Fibroblast of skin of scalp (primary cell): ENCODE measurements at places on chromosomes 1 and 21.
A peak's percentile ranks its signal among the peaks of the same experiment; 100 is the strongest.

GRCh38 chr1:96002201-96002600 lies 719.4 kb upstream of the PTBP2 start:
- no peak for DNase-seq

DNA sequence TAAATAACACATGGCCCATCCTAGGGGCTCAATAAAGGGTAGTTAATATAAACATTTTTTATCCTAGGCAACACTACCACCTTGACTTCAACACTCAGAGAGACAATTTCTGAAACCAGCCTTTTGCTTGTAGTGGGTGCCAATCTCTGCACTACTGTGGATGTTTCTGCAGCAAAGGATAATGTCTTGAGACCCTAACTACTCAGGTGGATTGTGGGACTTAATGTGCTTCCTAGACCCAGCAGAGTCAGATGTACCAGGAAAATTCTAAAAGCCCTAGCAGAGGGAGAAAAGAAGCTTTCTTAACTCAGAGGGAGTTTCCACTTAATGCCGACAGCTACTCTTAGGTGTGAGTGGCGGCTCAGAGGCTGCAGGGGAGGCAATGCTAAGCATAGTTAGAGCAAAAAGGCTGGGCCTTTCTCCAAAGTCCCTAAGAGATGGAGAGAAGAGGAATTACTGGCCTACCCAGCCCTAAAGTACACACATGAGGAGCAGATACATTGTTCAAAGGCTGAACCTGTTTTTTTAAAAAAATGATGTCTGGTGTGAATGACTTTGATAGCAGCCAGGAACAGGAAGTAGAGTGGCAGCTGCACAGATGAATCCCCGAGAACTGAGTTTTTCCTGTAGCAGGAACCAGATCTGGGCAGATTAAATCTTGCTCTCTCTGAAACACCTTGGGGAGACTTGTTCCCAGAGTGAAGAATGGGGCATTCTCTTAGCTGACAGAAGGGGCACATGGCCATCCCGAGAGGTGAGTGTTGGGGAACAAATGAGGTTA lies 33.5 kb upstream of the ABCD3 start:
- no peak for DNase-seq

GRCh38 chr1:240169188-240169587 lies 77.5 kb downstream of the FMN2 start:
- DNase-seq, result peak; percentile 42

GRCh38 chr1:77434967-77435366 lies 153.1 kb downstream of the AK5 start:
- no peak for DNase-seq

GRCh38 chr1:234585330-234586055 lies 24.5 kb downstream of the IRF2BP2 start:
- peak; percentile 64 for DNase-seq

DNA sequence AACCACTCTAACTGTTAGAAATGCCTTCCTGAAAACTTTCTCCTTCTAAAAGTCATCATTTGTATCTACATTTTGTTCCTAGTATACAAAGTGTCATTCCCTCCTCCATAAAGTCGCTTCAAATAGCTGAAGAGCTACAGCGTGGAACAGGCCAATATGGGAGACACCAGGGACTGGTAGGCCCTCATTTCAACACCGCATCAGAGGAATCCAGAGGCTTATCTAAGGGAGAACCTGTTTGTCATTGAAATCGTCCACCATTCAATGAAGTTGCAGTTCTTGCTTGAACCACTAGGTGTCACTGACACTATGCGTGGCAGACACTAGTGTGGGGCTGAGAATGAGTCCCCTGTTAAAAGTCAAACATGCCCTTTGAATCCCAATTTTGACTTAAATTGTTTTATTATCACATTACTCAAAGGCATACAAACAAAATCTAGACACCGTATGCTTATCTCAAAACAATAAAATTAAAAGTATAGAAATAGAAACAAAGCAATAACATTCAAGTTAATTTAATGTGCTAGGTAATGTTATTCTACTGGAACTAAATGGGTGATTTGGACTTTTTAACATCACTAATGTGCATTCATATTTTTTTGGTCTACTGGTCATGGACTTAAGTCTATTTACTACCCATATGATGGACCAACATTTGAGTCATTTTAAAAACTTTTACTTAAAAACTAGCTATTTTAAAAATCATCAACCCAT lies 182.3 kb downstream of the FCRL5 start:
- DNase-seq, result peak; percentile 60

GRCh38 chr1:67970088-67970487 lies 80.3 kb downstream of the DIRAS3 start:
- peak; percentile 94 for DNase-seq

DNA sequence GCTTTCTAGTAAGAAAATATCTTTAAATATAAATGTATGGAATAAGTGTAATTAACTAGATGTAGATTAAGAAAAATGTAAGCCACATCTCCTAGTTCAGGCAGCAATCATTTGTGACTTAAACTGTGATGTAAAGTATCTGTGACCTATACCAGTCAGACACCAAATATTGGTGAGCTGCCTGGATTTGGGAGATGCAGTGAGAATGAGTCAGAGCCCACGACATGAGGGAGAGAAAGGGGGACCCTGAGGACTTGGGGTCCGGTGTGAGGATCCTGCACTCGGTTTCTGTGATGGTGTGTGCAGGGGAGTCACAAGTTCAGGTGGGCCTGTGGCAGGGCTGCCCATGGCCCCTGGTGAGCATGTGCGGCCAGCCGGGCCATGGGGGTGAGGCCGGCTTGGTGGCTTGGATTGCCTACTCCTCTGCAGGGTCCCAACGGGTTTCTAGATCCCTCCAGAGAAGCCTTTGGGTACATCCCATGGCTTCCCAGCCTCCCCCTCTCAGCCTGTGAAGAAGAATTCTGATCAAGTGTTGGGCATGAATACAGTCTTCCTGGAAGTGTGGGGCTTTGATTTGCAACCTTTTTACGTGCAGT lies 19.0 kb upstream of the ABCG1 start:
- peak; percentile 46 for DNase-seq

DNA sequence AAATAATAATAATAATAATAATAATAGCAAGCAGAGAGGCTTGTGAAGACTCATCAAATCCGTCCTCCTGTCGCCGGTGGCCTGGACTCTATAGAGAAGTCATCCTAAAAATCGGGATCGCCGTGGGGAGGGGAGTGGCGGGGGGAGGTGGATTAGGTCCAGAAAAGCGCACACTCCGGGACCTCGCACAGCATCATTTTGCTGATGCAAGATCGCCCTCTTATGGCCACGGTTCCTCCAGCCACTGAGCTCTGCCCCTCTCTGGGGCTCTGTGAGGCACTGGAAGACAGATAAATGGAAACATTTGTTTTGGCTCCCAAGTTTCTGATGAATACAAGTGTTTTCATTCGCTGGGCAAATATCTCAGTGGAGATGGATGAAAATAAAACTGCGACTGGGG lies 612.0 kb downstream of the MATN1 start:
- peak; percentile 53 for DNase-seq

DNA sequence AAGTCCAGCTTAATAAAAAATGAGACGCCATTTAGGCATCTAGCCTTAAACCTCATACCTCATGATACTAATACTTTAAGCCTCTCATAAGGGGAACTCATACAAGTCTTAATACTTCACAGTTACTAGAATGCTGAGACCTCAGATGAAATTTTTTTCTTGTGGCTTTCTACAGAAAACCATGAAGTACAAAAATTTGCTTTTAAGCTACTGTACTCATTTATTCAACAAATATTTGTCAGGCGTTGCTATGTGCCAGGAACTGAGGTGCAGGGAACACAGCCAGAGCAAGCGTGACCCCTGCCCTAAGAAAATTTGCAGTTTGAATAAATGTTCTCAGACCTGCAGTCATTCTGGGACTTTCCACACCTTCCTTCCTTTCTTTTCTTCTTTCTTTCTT lies 150.6 kb downstream of the MRPL39 start:
- peak; percentile 43 for DNase-seq

GRCh38 chr1:75587692-75588091 lies 23.2 kb downstream of the SLC44A5 start:
- DNase-seq, result no peak

GRCh38 chr1:69320757-69321211 lies 246.9 kb upstream of the LRRC7 start:
- no peak for DNase-seq

GRCh38 chr1:53703174-53703573 lies 35.8 kb downstream of the GLIS1 start:
- DNase-seq, result no peak

GRCh38 chr1:159132271-159132881 lies 39.0 kb upstream of the CADM3 start:
- DNase-seq, result peak; percentile 65

- DNase-seq, result no peak
Observed at GRCh38 chr1:21752186-21752585, 30.8 kb downstream of the USP48 start.

- DNase-seq, result peak; percentile 70
Observed at GRCh38 chr1:89358287-89358893, 5.5 kb upstream of the GBP6 start.

DNA sequence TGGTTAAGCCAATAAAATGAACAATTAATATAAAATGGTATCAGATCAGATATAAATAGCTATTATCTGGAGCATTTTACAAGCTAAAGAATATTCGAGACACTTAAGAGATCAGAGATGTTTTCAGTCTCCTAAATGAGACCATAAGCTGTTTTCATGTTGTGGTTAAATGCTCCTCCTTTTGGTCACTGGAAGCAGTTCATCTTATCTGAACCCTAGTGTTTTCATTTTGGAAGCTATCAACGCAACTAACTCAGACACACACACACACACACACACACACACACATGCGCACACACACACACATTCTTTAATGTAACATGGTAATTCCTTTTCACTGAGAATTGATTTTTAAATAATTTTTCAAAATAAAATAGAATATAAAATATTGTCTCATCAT lies 10.0 kb upstream of the LRRC8C start:
- DNase-seq, result peak; percentile 24

GRCh38 chr1:166906647-166907046 lies 30.6 kb upstream of the TADA1 start:
- DNase-seq, result no peak

DNA sequence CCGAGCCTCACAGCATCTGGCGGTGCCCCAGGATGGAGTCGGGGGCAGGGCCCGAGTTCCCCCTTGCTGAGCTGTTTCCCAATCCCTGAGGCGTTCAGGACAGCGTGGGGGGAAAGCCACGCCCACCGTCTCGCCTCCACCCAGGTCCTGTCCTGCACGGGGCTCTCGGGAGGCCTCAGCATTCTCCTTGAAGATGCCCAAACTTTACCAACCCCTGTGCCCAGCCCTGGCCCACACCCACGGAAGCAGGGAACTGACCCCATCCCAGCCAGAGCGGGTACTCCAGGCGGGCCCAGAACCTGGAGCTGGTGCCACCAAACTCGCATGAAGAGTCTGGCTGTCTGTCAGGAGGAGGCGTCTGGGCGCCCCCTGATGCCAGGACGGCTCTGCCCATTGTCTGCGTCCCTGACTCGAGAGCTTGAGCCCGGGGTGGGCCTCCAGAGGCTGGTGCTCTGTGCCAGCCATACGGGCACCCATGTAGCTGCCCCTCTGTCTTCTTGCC lies 35.3 kb upstream of the POFUT2 start:
- no peak for DNase-seq

GRCh38 chr1:2360588-2361364 lies 30.6 kb downstream of the MORN1 start:
- DNase-seq, result peak; percentile 19

DNA sequence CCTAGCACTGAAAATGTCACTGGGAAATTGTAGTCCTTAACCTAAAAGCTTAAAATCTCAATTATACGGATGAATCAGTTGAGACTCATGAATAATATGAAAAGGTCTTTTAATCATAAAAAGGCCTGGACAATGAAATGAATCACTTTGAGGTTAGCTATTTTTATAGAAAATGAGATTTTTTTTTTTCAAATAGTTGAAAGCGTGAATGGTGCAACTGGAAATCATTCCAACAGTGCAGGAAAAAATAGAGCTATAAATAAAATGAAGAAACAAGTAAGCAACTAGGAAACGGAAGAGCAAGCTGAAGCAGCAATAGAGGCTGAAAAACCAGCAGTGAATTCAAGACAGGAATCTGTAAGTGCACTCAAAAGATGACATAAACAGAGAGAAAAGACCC lies 142.9 kb downstream of the BACH1 start:
- no peak for DNase-seq

DNA sequence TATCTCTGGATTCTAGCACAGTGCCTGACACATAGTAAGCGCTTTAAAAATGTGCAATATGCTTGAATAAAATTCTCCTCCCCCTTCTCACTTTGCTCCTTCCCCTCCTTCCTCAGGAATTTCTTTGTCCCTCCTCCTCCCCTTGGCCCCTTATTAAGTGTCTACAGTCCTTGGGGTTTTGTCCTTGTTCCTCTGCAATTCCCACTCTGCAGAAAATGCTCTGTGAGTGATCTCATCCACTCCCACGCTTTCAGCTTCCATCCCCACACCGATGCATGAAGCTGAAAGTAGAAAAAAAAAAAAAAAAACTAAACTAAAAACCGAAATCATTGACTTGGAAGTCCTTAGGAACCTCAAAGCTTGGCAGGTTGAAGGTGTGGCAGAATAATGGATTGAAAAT lies 273.6 kb downstream of the RRAGC start:
- no peak for DNase-seq

DNA sequence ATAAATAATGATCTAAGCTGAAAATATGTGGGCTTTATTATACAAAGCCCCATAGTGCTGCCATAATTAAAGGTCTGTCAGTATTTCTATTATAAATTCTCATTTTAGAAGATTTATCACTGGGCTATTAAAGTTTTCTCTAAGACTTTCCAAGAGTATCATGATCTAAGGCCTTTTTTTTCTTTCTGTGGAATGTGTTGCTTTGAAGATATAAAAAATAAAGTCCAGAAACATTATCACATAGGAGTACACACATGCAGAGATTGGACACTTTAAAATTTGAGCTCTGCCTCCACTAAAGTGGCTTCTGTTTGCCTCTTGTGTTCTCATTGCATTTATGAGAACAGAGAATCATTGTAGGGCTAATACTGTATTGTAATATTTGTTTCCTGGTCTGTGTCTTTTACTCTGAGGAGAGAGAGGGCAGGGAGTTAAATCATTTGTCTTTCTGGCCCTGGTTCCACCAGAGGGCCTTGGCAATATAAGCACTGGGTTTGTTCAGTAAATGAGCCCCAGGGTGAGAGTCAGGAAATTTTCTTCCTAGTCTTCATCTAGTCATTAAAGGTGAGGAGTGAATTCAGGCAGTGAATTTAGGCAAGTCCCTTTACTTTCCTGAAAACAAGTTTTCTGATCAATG lies 70.2 kb downstream of the NFIA start:
- no peak for DNase-seq

DNA sequence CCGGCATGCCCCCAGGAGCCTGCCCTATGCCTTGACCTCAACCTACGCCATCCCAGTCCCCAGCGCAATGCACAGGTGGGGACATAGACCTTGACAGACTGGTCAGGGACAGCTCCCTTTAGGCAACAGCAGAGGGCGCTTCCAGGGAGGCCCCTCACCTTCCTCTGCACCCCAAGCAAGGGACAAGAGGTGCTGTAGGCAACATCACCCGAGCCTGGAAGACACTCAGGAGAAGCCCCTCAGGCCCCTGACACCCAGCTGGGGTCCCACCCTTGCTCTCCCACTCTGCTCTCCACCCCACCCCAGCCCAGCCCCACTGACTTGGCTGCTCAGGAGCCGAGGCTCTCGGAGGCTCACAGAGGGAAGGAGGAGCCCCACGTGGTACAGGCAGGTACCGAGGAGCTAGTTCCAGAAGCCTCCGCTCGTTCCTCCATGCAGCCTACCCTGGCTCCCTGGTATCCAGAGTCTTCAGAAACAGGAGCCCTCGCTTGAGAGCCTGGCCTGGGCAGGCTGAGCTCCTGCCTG lies 2.4 kb upstream of the WNT3A start:
- no peak for DNase-seq
